ENCODE measurements at places on chromosomes 16 and 17. TPM values are rescaled to one million over a fixed set of nuclear protein-coding genes. Genes with fewer than 3 reads are reported as not detected.
A peak's percentile ranks its signal among the peaks of the same experiment; 100 is the strongest.

GRCh38 chr17:49748791-49749190, 15.1 kb downstream of the FAM117A start:
- no peak for DNase-seq

GRCh38 chr16:54987081-54987480, 56.4 kb downstream of the IRX5 start:
- DNase-seq = no peak

- no peak for DNase-seq
Observed at GRCh38 chr16:59500601-59501000, 766.5 kb upstream of the GOT2 start.

DNA sequence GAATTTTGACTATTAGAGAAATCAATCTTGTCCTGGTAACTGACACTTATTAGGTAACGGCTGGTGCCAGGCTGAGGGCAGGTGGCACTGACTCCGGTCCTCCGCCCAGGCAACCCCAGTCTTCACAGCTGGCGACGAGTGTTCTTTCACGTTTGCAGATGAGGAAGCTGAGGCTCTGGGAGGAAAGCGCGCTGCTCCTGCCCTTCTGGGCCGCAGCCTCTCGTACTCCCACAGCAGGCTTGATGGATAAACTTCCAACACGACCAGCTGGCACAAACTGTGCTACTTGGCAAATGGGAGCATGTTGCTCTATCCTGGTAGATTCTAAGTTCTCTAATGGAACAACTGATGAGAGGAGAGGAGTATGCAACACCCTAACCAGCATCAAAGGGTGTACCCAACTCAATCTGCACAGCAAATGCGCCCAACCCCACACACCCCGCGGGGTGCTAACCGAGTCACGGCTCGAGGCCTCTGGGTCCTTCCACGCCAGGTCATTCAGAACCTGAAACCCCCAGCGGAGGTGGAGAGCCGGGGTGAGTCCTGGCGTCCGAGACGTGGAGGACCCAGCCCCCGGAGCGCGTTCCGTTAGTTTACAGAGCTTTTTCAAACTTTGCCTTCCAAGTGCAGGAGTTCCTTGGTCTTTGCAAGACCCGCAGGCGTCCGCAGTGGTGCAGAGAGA, 477 bp upstream of the SLC47A1 start:
- DNase-seq = no peak

- DNase-seq = no peak
Observed at GRCh38 chr17:66107731-66108130, 84.2 kb downstream of the CEP112 start.

GRCh38 chr17:75153780-75154194, 525 bp downstream of the JPT1 start:
- DNase-seq = no peak

- no peak for DNase-seq
Observed at GRCh38 chr17:37720989-37721388, 23.9 kb downstream of the HNF1B start.

DNA sequence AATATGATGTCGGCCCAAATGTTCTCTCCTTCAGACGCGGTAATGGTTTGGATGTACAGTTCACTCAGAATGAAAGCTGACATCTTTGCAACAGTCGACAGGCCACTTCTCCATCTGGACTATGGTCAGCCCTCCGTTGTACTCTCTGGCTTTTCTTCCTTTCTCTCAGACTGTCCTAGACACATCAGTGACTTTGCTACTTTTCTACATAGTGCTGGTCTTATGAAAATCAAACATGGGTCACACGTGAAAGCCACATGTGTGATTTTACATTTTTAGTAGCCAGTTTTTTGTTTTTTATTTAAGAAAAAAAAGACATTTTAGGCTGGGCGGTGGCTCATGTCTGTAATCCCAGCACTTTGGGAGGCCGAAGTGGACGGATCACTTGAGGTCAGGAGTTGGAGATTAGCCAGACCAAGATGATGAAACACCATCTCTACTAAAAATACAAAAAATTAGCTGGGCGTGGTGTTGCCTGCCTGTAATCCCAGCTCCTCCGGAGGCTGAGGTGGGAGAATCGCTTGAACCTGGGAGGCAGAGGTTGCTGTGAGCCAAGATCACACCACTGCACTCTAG, 644.1 kb downstream of the KCNJ2 start:
- DNase-seq = no peak

DNA sequence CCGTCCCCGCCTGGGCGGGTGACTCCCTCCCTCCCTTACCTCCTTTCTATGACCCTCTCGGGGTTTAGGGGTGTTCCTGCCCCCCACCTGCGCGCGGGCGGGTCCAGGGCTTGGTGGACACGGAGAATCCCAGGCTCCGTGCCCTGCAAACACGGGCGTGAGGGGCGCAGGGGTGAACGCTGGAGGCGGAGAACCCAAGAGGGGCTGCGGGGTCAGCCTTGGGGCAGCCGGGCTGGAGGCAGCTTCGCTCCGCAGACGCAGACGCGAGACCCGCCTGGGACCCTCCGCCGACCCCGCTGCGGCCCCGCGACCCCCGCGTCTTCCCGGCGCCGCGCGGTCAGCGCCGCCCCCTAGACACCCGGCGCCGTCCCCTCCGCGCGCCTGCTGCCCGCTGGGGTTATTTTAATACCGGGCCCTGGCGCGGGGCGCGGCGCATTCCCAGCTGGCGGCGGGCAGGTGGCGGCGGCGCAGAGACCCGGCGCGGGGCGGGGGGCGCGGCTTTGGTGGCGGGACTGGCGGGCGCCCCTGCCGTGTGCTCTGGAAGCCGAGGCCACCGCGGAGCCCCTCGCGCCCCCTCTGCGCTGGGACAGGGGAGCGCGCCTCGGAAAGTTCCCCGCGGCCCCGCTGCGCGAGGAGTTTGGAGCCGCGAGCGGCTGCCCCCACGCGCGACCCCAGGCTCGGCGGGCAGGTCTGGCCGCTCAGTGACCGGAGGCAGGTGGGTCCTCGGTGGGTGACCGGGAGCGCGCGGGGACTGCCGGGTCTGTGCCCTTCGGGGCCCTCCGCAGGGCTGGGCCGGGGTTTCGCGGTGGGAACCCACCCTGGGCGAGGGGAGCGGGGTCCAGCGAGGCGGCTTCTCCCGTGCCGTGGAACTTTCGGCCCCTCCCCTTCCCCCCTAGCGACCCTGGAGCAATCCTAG, at the start of gene UTS2R:
Gene UTS2R (plus strand): TSS at position 433 of the 916 bp plus-strand sequence. CDS start 2,560 bp downstream, outside the sequence.
- no peak for DNase-seq

- peak; percentile 69 for DNase-seq
Observed at GRCh38 chr16:69179328-69180010, 7.5 kb upstream of the SNTB2 start.

DNA sequence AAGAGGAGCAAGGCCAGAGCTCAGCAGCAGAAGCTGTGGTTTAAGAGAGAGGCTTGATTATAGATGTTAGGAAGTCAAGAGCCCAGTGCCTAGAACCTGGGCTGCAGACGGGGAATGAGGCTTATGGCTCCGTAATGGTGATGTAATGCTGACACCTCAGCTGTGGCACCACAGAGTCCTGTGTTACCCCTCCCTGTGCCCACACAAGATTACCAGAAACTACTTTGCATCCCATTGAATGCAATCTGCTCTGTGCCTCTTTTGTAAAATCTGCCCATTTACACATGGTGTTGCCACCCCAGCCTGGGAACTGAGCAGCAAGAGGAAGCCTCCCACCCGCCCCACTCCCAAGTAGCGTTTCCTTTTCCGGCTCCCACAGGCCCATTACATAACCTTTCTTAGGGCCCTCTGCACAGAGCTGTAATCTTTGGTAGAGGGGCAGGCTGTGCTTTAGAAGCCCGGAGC, 57.0 kb downstream of the PITPNC1 start:
- no peak for DNase-seq

GRCh38 chr16:14635395-14636165, 2.8 kb downstream of the BFAR start:
- no peak for DNase-seq

- no peak for DNase-seq
Observed at GRCh38 chr17:40916366-40916765, 21.1 kb downstream of the KRT23 start.

GRCh38 chr17:77416105-77416713, 275.4 kb downstream of the SEC14L1 start:
- DNase-seq = no peak

- no peak for DNase-seq
Observed at GRCh38 chr16:88532434-88533241, 37.6 kb upstream of the ZC3H18 start.

The CBX2 gene
- polyA plus RNA-seq = 1.5 TPM

The CAPNS2 gene
- 0.12 TPM for polyA plus RNA-seq

The TBX6 gene
- polyA plus RNA-seq = 0.04 TPM

The WNT9B gene
- not detected for polyA plus RNA-seq

The CDRT15 gene
- polyA plus RNA-seq = not detected

The KSR1 gene
- 6.8 TPM for polyA plus RNA-seq

Measured in BJ (cell line).